ENCODE measurements at places on chromosomes 13 and 19.

GRCh38 chr13:98794498-98794897 is 42.0 kb upstream of the SLC15A1 start:
- no peak for DNase-seq

- no peak for DNase-seq
Observed at GRCh38 chr19:17490411-17490810, 20.1 kb downstream of the SLC27A1 start.

DNA sequence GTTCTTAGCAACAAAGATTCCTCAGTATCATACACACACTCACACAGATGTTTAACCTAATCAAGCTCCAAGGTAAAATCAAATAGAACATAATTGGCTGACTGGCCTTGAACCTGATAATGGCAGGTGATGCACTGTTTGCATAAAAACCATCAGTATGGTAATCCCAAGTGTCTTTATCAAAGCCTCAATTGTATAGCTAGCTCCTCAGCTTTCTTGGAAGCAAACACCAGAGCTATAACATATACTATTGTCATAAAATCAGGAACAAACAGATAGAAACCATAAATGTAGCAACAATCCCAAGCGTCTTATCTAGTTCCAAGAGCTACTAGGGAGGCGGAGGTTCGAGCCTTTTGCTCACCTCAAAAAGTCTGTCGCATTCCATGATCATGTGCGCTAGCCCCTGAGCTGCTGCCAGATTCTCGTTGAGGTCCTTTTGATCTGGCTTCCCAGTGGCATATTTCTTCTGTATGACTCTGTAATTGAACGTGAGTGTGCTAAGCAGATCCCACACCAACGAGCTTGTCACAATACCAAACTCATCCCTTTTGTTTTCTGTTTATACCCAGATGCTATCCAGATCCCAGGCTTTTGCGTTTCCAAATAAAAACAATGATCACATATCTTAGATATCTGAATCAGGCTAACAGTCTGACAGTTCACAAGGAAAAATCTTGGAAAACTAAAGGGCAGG is 95.3 kb downstream of the KL start:
- no peak for DNase-seq

GRCh38 chr13:100828226-100828625 is 153.6 kb upstream of the TMTC4 start:
- DNase-seq, result no peak

DNA sequence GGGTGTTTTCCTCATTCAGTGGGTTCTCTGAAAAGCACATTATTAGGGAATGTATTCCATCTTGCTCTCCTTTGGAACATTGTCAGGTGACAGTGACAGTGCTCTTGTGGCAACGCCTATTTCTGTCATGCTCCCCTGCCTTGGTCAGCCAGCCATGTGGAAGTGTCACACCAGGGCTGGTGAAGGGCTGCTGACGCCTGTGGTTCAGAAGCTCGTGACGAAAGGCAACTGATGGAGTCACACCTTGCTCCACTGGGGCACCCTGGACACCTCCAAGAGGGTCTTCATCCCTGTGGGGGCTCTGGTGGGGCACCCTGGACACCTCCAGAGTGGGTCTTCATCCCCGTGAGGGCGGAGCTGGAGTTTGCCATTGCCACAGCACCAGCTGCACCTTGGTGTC is 68.9 kb upstream of the GPR183 start:
- DNase-seq, result no peak

GRCh38 chr19:22882797-22883196 is 50.7 kb downstream of the ZNF723 start:
- DNase-seq, result no peak

GRCh38 chr13:83183439-83184149 is 698.7 kb downstream of the SLITRK1 start:
- no peak for DNase-seq

GRCh38 chr19:29651622-29652394 is 13.5 kb upstream of the PLEKHF1 start:
- no peak for DNase-seq

DNA sequence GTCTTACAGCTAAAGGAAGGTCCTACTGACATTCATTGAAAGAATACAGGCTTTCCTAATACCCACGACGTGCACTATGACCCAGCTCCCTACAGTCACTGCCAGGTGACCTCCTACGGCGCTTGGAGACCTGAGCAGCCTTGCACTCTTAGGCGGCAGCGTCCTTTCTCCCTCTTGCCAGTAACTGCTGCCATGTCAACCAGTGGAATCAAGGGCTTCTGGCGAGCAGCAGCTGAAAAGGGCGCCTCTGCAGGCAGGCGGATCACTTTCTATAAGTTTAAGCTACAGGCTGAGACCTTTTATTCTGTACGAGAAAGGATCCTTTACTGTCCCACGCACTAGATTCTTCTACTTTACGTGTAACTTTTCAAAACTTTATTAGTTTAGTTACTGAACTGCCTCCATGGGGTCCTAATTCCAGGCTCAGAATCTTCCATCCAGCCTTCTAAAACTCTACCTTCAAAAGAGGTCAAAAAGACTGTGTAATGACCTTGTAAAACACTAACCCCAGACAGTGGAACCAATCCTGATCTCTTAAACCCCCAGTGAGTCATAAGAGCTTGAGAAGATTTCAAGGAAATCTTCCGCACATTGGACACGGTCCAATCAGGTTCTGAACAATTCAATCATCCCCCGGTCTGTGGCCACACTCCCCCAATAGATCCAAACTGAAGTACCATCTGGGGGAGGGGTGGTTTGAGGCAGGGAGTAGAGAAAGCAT is 1.9 kb downstream of the KCTD12 start:
- no peak for DNase-seq

GRCh38 chr13:40440990-40441820 is 225.2 kb downstream of the FOXO1 start:
- no peak for DNase-seq

- peak; percentile 45 for DNase-seq
Observed at GRCh38 chr13:101570410-101570809, 117.9 kb downstream of the ITGBL1 start.

DNA sequence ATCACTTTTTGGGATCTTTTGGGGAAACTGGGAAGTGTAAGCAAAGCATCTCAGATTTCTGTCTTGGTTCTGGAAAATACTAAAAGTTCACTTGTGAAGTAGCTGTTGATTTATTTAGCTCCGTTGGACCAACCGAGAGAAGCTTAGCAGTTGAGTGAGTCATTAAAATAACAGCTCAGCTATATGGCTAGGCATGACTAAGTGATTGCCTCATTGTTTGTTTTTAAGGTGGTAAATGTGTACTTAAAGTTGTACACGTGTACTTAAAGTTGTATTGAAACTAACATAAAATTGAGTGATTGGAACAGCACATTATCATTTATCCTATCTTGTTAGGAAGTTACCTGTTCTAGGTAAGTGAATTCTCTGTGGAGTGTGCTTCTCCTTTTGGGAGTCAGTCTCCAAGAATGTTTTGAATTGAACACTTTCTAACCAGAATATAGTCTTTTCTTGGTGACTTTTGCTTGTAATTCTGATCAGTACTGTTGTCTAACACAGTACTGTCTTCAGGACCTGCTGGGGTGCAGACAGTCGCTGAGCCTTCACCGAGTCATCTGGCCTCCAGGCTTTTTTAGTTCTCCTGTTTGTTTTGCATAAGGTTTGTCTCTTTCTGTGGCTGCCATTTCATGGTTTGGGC is 2.9 kb upstream of the DCUN1D2 start:
- peak; percentile 93 for DNase-seq

DNA sequence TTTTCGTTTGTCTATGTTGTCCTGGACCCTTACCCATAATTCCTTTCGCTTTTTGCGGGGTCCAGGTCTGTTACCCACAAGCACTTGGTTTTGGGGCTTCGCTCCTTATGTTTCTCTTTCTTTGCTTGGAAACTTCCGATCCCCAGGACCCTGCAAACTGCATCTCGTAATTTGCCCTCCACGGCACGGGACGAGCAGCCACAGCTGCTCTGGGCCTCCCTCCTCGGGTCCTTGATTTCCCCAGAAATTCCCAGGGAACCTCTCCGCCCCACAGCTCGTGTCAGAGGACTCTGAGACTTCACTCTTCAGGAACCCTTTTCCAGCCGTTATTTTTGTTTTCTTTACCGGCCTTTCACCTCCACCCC is 599 bp downstream of the SNRNP70 start:
- DNase-seq, result no peak

GRCh38 chr19:17766543-17767131 is 15.4 kb downstream of the FCHO1 start:
- DNase-seq, result no peak

- no peak for DNase-seq
Observed at GRCh38 chr19:30328096-30328495, 44.1 kb upstream of the ZNF536 start.

DNA sequence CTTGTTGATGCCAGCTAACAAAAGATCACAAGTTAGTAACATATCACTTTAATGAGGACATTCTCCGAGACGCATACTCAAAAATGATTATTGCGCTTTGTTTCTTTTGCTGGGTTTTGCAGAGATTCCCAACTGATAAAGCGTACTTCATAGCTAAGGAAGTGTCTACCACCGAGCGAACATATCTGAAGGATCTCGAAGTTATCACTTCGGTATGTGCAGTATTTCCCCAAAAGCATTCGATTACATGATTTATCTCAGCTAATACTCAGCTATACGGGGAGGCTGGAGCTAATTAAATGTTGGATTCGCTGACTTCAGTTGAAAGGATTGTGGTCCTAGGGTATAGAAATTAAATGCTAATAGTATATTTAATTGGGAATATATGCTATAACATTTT is 166.3 kb downstream of the STK24 start:
- no peak for DNase-seq

- no peak for DNase-seq
Observed at GRCh38 chr19:36115453-36116343, at the start of gene TBCB. TSS of gene TBCB (plus strand) at chr19:36115468. CDS start at chr19:36115561, 93 bp downstream.

- DNase-seq, result no peak
Observed at GRCh38 chr13:108428691-108429090, 159.2 kb downstream of the TNFSF13B start.

DNA sequence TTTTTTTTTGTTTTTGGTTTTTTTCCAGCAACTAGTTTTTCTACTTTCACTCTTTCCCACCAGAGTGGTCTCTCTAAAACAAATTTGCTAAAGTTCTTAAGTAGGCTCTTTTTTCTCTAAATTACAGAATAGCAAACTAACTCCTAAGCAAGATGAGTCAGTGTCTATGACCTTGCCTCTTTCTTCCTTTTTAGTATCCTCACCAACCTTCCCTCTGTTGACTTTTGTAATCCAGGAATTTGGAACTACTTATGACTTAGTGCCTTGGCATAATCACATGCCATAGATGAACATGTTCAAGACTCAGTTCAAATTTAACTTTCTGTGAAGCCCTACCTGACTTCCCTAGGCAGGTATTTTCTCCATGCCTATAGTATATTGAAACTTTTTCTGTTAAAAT is 32.3 kb upstream of the AKAP11 start:
- DNase-seq, result no peak

GRCh38 chr19:35146746-35147459 is 3.8 kb downstream of the FXYD7 start:
- no peak for DNase-seq

DNA sequence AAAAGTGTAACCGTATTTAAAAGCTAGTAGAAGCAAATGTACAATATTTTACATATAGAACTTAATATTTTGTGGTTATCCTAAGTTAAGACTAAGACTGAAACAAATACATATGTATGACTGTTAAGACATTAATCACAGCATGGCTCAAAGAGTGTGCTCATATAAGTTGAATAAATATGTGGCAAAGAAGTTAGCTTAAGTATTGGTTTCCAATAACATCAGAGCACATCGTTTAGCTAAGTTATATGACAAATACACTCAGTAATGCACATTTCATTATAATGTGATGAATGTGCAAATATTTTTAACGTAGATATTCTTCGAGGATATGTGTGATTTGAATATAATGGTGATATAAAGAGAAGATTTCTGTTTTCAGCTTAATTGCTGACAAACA is 253.8 kb downstream of the SLITRK5 start:
- no peak for DNase-seq

GRCh38 chr13:39684531-39685137 is 29.2 kb downstream of the COG6 start:
- no peak for DNase-seq

GRCh38 chr13:39196965-39197646 is 158.8 kb downstream of the NHLRC3 start:
- no peak for DNase-seq

DNA sequence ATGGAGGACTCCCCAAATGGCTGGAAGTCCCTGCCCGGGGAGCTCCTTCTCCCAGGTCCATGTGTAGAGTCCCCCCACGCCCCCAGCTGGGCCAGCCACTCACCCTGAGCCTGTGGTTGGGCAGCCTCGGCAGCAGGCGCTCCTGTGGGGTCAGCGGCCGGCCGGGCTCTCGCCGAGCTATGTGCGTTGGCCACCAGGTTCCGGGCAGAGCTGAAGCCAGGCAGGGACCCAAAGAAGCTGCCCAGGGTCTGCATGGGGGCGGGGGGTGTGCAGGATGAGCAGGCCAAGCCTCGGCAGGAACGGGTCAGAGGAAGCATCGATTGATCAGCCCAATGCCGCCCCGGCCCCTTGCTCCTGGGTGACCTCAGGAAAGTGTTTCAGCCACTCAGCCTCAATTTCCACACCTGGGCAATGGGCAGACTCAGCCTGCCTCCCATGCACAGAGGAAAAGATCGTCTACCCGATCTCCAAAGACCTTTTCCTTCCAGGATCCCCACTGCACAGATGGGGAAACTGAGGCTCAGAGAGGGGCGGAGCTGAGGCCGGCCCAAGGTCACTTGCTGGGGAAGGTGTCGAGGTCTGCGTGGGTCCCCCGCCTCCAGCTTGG is 732 bp downstream of the PLIN4 start:
- DNase-seq, result no peak

DNA sequence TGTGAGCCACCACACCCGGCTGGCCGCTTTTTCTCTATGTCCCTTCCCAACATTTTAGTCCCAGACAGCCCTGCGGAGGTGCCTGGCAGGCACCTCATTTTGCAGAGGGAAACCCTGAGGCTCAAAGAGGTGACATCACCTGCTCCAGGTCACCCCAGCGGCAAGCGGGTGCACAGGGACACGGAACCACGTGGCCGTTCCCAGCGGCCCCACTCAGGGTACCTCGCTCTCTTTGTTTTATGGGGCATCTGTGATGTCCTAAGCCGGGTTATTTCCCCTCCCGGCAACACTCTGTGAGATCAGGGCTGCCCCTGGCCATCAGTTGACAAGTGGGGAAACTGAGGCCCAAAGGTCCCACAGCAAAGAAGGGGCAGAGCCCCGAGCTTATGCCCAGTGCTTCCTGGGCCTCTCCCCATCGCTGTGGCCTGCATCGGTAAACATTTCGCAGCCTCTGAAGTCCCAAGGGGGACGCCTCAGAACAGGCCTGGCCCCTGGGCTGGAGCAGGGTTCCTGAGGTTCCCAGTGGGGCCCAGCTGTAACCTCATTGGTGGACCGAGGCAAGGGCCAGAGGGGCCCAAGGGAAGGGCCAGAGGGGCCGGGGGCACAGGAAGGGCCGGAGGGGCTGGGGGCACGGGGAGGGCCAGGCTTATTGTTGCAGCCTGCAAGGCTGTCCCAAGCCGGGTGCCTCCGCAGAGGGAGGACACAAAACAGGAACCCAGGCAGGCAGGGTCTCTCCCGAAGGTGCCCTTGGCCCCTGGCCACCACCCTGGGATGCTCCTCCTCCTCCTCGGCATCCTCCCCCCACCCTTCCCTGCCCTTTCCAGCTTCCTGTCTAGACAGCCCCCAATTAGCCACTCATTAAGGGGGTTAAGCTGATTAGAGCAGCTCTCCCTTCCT is 39.0 kb downstream of the SMIM24 start:
- no peak for DNase-seq

Measured in epithelial cell of prostate (primary cell).